ENCODE measurements at places on chromosomes 13 and 19.

DNA sequence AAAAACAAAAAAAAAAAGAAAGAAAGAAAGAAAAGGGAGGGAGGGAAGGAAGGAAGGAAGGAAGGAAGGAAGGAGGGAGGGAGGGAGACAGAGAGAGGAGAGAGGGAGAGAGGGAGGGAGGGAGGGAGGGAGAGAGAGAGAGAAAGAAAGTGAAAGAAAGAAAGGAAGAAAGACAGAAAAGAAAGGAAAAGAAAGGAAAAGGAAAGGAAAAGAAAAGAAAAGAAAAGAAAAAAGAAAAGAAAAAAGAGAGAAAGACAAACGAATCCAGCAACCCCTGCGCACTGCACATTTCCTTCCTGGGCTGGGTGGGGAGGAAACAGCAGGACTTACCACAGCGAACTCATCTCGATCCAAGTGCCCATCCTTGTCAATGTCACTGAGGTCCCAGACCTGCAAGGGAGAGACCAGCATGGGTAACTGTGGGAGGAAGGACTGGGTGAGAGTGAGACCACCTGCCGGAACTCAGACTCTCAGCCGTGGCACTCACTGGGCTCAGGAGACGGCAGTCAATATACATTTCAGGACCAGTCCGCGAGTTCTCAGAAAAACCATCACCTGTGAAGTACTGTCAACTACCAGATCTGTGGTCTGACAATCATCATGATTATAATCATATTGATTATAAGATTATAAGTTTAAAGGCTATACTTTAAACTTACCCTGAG lies 43.3 kb downstream of the EPS15L1 start:
- no peak for DNase-seq

GRCh38 chr13:92390217-92390616 lies 836.4 kb upstream of the GPC6 start:
- no peak for DNase-seq

- no peak for DNase-seq
These were observed 1.1 kb downstream of the NAA16 start for GRCh38 chr13:41312176-41312500.

- no peak for DNase-seq
These were observed 18.0 kb downstream of the ZNF574 start for GRCh38 chr19:42093926-42094325.

DNA sequence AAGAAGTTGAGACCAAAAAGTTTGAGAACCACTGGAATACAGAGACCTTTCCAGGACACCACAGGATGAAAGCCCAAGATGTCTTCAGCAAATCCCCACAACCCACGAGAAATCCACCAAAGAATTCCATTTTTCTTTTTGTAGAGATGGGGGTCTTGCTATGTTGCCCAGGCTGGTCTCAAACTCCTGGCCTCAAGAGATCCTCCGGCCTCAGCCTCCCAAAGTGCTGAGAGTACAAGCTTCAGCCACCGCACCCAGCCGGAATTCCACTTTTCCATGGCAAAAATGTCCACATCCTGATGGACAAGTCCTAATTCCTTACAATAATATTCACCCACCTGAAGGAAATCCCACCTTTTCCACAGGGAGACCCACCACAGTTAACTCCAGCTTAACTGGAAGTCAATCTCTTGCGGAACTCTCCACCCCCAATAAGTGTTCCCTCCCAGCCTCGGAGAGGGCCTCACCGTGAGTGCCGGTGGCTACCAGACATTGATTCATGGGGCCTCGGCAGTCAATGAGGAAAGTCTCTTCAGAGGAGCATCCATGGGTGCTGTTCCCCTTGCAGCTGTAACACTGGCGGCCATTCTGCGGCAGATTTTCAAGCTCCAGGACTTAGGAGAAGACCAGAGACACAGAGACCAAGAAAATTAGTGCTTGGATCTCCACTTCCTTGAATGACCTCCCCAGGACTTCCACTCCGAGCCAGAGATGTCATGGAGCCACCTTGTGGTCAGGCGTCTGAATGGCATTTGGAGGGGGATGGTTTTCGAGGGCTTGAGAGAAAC lies 12.3 kb upstream of the CADM4 start:
- peak; percentile 71 for DNase-seq

- DNase-seq: peak; percentile 33
These were observed 90.9 kb downstream of the TEX29 start for GRCh38 chr13:111411151-111411858.

DNA sequence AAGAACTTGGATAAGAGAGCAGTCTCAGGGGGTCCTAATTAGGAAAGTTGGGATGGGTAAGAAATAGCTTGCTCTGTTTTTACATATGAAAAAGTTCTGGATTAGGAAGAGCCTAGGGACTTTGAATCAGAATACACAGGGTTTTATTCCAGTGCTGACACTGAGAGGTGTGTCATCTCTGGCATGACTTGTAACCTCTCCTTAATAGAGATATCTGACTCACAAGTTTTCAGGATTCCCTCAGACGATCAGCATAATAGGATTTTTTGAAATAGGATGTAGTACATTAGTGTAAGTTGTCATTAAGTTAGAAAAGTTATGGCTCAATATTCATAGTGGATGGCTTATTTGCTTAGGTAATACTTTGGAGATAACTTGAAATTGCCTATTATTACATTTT lies 555.2 kb upstream of the MIR17HG start:
- no peak for DNase-seq

- DNase-seq: no peak
These were observed 42.0 kb downstream of the SLC15A1 start for GRCh38 chr13:98710521-98710920.

DNA sequence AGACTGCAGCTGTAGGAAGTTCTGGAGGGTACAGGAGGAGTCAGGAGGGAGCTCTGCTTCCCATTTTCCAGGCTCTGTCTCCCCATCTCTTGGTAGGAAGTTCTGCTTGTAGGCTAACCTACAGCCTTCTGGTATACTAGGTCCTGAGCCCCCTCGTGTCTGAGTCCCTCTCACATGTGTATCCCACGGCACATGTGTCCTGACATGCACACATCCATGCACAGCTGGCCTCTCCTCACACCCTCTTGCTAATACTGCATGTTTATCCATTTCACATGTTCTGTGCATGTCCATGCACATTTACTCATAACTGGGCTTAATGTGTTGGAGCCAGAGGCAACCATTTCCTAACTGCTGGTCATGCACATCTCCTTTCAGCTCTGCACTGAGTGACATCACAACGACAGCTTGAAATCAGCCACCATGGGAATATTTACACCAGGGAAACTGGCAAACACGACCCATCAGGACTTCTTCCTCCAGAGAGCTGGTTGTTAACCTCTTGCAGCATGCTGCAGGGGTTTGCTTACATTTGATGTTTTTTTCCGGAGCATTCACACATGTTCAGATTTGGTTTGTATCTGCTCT lies 3.0 kb downstream of the CD209 start:
- DNase-seq: no peak

GRCh38 chr19:12194827-12195731 lies 32.2 kb downstream of the ZNF136 start:
- DNase-seq: peak; percentile 98

DNA sequence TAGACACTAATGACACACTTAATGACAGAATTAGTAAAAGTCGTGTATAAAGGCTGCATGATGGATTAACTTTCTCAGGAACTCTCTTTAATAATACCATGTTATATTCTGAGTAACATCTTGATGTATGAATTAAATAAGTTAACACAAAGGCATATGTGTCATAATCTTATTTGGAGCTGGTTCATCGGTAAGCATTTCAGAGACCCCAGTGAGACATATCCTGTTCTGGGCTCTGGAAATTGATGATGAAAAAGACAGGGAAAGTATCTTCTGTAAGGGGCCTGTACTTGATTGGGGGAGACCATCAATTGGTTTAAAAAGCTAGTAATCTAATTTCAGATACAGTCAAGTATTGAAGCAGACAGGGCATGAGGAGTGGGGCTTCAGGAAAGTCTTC lies 547.9 kb downstream of the GPC6 start:
- no peak for DNase-seq

Data from posterior cingulate gyrus (tissue), 11 donors.